Regular cardiac myocyte (primary cell): ENCODE measurements at places on chromosomes 3 and 15. TPM values are rescaled to one million over a fixed set of nuclear protein-coding genes. Genes with fewer than 3 reads are reported as not detected.

TNFAIP8L3 gene
- 17.8 and 23.8 TPM in 2 replicates for total RNA-seq

FBXW12 gene
- total RNA-seq = 0.28 TPM in 1 of 2 replicates, not detected in the other

CCDC71 gene
- 14.9 and 23.0 TPM in 2 replicates for total RNA-seq

C2CD4B gene
- 0.19 and 0.28 TPM in 2 replicates for total RNA-seq

ZBTB47 gene
- total RNA-seq = 28.6 and 29.6 TPM in 2 replicates
